ENCODE measurements at places on chromosomes 1 and 21.
A peak's percentile ranks its signal among the peaks of the same experiment; 100 is the strongest.

DNA sequence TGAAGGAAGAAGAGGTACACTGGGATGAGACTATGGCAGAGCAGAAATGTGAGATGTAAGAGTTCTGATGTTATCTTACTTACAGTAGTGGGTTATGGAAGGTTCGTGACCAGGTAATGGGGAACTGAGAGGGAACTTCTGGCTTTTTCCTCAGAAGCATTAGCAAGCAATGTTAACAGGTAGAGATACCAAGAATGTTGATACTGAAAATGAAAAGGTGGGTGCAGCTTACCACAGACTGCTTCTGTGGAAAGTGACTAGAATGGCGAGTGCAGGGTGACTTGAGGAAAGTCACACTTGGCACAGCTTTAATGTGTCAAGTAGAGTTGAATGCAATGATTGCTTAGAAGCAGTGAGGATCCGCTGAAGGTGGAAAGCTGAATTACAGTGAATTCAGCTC is 70.8 kb downstream of the PLA2G4A start:
- DNase-seq = no peak

DNA sequence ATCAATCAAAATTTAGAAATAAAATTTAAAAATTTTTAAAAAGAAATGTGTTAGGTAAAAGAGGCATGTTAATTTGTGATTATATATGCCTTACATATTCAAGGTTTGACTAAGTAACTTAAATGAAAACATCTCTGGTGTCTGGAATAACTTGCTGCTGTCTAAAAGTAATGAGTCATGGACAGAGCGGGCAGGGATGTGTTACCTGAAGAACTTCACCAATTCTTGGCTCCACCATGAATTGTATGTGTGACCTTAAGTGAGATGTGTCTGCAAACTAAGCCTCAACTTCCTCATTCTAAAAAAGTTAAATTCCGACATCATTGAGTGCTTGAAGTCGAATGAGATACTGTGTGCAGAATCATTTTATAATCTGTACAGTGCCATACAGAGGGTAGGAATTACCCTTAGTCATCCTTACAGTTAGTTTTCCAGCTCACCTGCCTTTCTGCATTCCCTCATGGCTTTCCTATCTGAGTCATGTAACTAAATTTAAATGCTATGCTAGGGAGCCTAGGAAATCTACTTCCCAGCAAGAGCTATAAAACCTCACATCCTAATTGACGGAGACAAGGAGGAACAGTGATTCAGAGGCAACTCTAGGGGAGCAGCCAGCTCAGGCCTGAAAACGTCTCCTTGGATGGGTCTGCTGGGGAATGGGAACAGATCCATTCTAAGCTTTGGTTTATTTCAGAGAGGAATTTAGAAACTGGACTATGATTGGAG is 100.7 kb upstream of the TSPAN2 start:
- peak; percentile 98 for DNase-seq

DNA sequence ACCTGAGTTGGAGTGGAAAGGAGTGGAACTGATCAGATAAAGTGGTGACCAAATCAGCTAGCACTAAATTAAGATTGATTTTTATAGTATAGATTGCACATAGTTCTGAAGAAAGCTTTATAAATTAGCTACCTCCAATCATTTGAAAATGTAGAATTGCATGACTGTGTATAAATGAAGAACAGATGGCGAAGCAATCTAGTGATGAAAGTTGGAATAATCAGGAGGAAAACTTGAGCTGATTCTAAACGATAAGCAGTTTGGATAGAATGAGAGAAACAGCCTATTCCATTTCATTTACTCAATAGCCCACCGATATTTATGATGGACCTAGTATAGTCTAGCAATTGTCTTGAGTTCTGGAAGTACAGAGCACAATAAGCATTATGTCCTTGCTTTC is 661.5 kb downstream of the PLA2G4A start:
- DNase-seq = no peak

- DNase-seq = no peak
Measured at GRCh38 chr1:51636191-51636590, 19.3 kb downstream of the OSBPL9 start.

DNA sequence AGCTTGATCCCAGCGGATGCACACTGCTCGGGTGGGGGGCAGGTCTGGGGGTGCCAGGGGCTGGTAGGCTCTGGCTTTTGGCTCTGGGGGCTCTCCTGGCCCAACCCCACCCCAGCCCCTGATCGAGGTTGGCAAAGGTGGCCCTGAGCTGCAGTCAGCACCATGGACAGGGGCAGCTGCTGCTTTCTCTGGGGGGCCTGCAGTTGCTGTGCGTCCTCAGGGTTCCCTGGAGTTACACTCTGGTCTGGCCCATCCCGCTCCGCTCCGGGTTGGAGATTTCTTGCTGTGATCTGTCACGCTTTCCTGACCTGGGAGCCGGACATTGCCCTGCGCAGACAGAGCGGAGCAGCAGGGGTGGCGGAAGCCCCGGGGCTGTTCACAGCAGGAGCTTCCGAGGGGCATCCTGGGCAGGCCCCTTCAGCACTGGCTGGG is 8.0 kb upstream of the PLCH2 start:
- DNase-seq = peak; percentile 10

GRCh38 chr1:218464871-218465270 is 119.7 kb downstream of the TGFB2 start:
- no peak for DNase-seq

GRCh38 chr1:163912170-163912884 is 590.6 kb downstream of the NUF2 start:
- DNase-seq = no peak

- no peak for DNase-seq
Measured at GRCh38 chr1:14390816-14391215, 207.7 kb upstream of the KAZN start.

DNA sequence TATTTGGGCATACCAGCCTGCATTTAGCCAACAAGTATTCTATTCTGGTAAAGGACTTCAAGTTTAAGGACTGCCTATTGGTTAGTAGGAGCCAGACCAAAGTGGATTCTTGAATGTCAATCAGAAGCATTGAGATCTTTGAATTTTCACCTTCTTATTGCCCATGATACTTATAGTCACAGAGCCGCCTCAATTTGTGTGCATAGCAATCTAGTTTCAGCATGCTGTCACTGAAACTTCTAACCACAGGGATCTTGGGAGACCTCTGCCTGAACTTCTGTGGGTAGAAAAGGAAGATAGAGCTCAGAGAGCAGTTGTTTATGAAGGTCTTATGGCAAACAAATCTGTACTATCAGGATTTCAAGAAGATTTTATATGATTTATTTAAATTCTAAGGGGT is 501.4 kb upstream of the USP24 start:
- peak; percentile 89 for DNase-seq

DNA sequence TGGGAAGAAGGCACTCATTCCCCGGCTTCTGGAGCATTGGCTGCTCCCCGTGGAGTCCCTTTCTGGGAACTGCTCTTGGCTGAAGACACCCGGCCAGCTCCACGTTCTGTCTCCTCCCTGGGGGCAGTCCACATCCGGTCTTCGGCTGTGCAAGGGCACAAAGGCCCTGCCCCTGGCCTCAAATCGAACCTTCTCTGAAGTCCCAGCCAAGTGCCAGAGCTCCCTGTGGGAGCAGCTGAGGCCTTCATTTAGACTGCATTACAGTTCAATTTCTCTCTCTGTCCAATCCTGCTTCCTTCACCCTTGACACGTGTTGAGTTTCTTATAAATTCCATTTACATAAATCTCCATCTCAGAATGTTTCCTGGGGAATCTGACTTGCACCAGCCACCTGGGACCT is 132.9 kb upstream of the POU3F1 start:
- DNase-seq = no peak

DNA sequence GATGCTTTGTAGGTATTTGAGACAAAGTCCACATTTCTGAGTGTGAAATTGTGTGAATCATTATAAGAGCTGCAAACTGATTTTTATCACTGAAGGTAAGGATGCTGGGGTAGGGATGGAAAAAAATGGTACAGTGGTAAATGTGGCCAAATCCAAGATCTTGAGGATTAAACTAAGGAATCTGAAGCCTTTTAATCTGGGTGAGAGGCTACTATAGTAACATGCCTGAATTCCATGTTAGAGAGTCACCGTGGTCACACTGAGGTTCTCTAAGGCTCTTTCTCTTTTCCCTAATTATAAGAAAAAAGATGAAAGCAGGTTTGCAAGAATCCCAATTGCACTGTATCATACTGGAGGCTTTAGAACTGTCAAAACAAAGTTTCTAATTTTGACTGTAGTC is 17.6 kb downstream of the PTGER3 start:
- no peak for DNase-seq

- no peak for DNase-seq
Measured at GRCh38 chr1:213871179-213871578, 116.6 kb upstream of the PROX1 start.

GRCh38 chr1:205598841-205599668 is 32.8 kb downstream of the ELK4 start:
- DNase-seq = peak; percentile 98

GRCh38 chr1:159171254-159171687 is at the start of gene CADM3:
Gene CADM3, plus strand, starts transcription at chr1:159171615. Its CDS starts 151 bp downstream, at chr1:159171766.
- DNase-seq = no peak

GRCh38 chr1:3777647-3778589 is 5.4 kb downstream of the SMIM1 start:
- no peak for DNase-seq

GRCh38 chr1:177185209-177185608 is 14.5 kb downstream of the BRINP2 start:
- DNase-seq = no peak

DNA sequence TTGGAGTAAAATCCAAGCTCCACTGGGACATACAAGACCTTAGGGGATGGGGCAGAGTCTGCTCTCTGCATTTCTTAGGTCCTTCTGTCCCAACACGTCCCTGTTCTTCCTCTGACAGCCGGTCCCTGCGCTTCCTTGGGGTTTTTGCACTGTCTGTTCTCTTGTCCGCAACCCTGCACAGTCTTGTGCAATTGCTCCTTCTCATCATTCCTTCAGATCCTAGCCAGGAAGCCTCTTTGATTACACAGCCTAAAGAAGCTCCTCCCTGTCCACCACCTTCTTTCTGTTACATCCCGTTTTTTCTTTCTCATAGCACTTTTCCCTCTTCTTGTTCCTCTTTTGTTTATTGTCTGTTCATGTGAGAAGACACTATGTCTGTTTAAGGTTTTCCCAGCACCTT is 19.9 kb downstream of the ACOT11 start:
- no peak for DNase-seq

DNA sequence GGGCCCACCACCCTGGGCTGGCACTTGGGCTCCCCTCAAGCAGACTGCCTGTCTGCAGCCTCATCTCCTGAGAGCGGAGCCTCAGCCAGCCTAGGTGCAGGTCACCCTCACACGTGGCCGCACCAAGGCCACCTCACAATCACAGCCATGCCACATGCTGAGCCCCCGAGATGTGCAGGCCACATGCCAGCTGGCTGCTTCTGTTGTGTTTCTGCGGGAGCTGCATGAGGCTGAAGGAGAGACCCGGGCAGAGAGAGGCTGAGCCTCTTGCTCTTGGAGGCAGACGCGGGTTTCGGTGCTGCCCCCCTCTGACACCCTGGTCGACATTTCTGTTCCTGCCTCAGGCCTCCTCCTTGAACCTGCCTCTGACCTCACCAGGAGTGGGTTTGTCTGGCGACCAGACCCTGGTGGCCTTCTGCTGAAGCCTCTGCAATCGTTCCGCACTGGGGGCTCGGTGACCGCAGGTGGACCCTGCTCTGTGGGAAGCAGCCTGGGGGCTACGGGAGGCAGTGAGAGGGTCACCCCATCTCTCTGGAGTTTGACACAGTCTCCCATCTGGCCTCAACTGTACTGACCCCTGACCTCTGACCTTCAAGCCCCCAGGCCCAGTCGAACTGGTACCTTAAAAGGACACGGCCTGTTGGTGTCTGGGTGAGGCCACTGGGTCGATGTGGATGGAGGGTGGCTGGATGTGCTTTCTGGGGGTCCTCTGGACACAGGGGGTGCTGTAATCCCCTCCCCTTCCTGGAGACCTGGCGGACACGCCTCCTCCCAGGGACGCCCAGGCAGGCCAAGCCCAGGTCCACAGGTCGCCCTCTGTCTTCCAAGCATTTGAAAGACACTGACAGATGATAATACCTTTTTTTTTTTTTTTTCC is 13.0 kb upstream of the C1orf174 start:
- DNase-seq = no peak

GRCh38 chr1:26538480-26539412 is 9.2 kb downstream of the RPS6KA1 start:
- DNase-seq = no peak

DNA sequence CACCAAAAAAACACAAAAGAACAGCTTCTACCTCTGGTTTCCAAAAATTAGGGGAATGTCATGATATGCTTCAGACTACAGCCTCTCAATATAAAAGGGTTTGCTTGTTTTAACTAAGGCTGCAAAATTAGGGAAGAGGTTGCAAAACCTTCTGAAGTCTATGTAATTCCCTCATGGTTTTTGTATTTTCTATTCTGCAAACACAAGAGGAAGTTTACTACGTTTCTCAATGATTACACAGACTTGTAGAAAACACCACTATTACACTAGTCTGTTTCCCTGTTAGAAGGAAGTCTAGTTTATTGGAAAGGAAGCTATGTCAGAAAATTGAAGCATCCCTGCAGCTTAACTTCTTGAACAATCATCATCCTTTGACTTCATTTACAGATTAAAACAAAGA is 229.7 kb upstream of the FMN2 start:
- no peak for DNase-seq

DNA sequence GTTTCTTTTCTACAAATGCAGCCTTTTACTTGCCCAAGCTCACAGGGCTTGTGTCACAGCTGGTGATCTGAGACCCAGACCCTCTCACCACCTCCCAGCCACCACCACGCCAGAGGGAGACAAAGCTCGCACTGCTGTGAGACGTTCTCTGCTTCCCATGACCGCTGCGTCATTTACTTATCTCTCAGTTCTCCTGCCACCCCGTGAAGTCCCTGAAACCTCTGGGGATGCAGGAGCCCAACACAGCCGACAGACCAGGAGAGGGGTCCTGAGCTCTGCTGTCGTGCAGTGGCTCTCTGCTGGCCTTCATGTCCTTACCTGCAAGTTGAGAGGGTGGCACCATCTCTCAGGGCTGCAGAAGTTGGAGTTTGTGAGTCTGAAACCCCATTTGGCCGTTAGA is 77.7 kb downstream of the SLC16A1 start:
- DNase-seq = no peak

- DNase-seq = no peak
Measured at GRCh38 chr1:6260961-6261614, at the start of gene GPR153. Gene GPR153, minus strand, starts transcription at chr1:6261098. Its CDS starts 6,193 bp downstream, at chr1:6254905.

DNA sequence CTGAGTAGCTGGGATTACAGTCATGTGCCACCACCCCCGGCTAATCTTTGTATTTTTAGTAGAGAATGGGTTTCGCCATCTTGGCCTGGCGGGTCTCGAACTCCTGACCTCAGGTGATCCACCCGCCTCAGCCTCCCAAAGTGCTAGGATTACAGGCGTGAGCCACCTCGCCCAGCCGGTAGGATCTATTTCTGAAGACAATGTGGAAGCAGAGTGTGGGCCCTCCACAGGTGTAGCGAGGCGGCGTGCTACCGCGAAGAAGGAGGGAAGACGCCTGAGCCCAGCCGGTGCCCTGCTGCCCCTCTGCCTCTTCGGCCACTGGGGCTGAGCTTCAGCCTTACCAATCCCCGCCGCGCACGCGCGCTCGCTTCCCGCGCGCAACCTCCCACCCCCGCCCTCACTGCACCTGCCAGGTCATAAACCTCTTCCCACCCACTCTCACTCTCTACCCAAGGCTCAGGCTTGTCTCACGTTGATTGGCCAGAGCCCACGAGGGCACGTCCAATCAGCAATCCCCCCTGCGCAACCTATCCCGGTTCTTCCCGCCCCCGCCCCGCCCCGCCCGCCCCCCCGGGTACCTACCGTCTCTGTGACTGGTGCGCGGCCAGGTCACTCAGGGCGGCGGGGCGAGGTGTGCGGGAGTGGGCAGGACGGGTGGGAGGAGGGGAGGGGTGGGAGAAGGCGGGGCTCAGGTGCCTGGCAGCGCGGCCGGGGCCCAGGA is 409 bp upstream of the HOOK1 start:
- DNase-seq = no peak

Data from astrocyte (in vitro differentiated cells and primary cell).